ENCODE measurements at places on chromosomes 3 and 15.

DNA sequence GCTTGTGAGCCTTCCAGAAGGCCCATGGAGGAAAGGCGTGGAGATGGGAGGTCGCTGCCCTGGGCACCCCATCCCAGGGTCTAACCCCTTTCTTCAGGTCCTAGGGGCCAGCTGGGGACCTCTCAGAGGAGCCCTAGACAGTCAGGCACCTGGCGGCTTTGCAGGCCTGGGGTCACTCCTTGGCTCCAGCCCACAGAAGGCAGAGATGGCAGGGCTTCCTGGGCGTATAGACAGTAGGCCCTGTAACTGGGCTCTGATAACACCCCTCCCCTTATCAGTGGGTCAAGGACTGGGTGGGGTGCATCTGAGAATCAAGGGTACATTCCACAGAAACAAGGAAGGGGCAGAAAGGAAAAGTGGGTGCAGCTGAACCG lies 16.7 kb downstream of the ZDHHC19 start:
- DNase-seq, result no peak

DNA sequence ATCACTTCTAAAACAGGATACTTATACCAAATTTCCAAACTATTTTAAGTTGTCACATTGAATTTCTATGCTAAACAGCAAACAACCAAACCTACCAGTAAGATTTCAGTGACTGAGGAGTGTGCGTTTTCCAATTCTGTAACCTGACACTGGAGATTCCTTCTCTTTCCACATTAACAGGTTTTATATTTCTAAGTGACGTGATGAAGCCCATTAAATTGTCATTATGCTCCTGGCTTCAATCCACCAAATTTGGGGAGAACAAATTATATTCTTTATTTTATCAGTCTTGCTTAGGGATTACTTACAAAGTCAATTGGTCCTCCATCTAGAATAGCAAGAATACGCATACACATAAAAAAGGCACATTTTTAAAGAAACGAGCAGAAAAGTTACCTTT lies 764.8 kb upstream of the NR2F2 start:
- no peak for DNase-seq

- no peak for DNase-seq
These were observed 19.2 kb downstream of the SLC41A3 start for GRCh38 chr3:126064627-126065258.

DNA sequence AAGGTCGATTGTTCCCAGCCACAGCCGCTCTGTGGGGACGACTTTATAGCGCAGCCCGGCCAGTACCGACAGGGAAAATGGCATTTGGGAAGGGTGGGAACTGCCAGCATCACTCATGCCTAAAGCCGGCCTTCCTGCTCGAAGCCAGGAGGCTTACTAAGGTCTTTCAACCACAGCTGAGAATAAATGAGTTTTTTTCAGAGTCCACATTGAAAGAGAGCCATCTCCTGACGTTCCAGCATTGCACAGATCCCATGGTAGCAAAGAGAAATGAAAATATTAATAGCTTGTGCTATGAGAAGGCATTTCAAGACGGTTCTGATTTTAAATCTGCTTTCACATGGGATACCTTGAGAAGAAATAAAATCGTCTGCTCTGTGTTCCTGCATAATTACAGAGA lies 230.2 kb upstream of the IGF1R start:
- DNase-seq, result no peak

DNA sequence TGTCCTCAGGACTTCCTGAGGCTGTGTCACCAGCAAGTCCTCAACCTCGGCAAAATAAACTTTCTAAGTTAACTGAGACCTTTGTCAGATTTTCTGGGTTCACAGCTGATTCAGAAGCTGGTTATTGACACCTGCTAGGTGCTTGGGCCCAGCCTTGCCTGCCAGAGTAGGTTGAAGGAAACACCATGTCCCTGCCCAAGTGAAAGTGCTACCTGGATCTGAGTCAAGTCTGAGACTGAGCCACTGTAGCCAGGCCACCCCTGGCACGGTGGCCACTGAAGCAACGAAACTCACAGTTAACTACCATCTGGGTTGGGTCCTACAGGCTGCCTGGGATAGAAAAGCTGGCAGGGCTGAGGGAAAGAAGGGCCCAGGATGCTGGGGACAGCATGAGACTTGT lies 8.2 kb downstream of the HYAL2 start:
- DNase-seq, result no peak

DNA sequence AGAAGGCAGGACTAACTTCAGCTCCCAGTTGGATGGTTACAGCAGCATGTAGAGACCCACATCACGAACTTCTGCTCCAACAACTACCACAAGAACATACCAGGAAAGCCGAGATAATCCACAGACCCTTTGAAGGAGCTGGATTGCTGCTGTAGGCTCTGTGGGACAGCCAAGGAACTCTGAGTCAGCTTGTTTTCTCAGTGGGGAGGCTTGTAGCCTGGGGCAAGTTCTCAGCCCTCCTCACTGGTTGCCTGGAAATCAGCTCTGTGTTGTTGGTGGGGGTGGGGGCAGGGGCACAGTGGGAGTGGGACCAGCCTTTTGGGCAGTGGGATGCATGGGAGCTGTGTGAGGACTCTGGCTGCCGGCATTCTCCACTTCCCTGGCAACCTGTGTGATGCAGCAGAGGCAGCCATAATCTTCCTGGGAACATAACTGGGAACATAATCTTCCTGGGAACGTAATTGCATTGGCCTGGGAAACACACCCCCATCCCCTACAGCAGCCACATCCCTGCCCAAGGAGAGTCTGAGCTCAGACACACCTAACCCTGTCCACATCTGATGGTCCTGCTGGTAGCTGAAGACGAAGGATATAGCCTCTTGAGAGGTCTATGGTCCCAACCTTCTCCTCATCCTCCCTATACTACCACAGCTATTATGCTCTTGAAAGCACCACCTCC lies 153.1 kb downstream of the PEAK1 start:
- DNase-seq, result no peak

DNA sequence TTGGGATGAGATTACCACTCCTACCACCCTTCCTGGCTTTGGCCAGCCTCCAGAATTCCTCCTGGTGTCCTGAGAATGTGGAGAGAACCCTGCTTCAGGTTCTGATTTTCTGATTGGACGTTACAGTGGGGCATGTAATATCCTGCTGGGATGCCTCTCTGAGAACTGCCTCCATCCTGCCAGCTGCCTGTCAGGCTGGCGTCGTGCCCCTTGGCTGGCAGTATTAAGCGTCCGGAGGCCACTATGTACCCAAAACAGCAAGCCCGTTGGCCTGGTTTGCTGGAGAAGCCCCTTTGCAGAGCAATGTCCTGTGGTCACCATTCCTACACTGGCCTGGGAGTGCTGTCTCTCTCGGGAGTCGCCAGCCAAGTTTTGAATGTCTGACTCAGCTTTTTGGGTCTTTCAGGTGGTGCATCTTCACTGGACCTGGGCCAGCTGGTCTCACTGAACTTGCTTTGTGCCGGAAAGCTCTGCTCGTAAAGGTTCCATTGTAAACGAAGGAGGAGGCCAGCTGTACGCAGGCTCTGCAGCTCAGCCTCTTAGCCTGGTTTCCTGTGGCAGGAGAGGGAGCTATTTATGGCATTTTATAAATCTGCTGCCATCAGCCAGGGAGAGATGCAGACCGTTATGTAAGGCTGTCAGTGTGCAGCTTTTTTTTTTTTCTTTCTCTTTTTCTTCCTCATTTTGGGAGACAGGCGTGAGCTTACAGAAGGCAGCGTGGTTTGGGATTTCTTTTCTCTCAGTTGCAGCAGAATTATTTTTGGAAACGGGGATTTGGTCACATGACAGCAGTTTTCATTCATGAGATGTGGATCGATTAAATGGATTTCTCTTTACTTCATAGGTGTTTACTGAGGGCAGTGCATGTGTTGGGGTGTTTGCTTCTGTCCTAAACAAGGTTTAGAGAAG lies 19.0 kb upstream of the TRAK1 start:
- no peak for DNase-seq

- DNase-seq, result no peak
These were observed 264.9 kb upstream of the TPM1 start for GRCh38 chr15:62777671-62778070.

- DNase-seq, result no peak
These were observed 96.1 kb downstream of the RSRC1 start for GRCh38 chr3:158205994-158206393.

- no peak for DNase-seq
These were observed 66.1 kb downstream of the BOC start for GRCh38 chr3:113277414-113277813.

- no peak for DNase-seq
These were observed 7.9 kb upstream of the CHD2 start for GRCh38 chr15:92892201-92892555.

- DNase-seq, result no peak
These were observed 48.9 kb downstream of the IQGAP1 start for GRCh38 chr15:90436952-90437351.

DNA sequence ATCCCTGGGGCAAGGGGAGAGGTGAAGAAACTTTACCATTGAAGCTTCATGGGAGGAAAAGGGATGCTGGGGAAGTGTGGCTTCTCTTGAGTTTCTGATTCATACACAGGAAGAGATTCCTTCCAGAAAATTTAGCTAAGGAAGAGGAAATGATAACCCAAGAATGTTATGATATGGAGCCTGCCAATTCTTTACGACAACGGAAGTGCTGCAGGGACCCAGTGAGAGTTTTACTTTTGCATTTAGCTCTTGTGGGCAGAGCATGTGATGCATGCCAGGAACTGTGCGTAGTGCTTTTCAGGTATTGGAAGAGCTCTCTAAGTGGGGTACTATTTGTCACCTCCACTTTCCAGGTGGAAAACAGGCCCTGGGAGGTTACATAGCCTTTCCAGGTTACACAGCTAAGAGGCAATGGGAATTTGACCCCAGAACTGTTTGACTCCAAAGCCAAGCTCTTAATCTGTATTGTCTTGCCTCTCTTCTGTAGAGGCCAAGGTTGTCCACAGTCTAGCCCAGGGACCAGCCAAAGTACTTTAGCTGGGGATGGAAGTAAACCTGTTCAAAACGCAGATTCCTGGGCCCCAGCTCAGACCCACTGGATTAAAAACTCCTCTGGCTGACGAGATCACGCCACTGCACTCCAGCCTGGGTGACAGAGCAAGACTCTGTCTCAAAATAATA lies 23.0 kb downstream of the CMTM7 start:
- DNase-seq, result peak; percentile 75
